Activated CD8-positive, alpha-beta memory T cell treated with anti-CD3 and anti-CD28 coated beads for 1 hour (primary cell): ENCODE measurements at places on chromosomes 16 and 17.

- DNase-seq, result no peak
Measured at GRCh38 chr17:4877089-4877488, 22.2 kb upstream of the C17orf107 start.

GRCh38 chr17:77872714-77873499 lies 85.6 kb upstream of the TNRC6C start:
- DNase-seq, result no peak

- DNase-seq, result no peak
Measured at GRCh38 chr16:74771656-74772315, 2.8 kb downstream of the FA2H start.

DNA sequence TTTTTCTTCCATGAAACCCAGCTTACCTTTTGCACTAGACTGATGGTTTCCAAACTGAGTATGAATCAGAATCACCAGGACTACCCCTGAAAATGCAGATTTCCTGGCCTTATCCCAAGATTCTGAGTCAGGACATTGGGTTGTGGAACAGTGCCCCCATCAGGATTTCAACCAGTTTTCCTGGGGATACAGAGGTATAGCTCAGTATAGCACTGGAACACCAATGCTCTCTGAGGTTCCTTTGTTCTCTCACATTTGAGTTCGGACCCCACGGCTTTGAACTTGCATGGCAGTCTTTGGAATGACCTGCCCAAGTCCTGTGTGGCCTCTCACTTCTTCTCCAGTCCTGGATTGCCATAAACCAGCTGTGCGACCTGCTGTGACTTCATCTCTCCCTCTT lies 12.8 kb upstream of the CCL8 start:
- no peak for DNase-seq

- no peak for DNase-seq
Measured at GRCh38 chr17:28738680-28739384, 5.0 kb upstream of the TRAF4 start.

DNA sequence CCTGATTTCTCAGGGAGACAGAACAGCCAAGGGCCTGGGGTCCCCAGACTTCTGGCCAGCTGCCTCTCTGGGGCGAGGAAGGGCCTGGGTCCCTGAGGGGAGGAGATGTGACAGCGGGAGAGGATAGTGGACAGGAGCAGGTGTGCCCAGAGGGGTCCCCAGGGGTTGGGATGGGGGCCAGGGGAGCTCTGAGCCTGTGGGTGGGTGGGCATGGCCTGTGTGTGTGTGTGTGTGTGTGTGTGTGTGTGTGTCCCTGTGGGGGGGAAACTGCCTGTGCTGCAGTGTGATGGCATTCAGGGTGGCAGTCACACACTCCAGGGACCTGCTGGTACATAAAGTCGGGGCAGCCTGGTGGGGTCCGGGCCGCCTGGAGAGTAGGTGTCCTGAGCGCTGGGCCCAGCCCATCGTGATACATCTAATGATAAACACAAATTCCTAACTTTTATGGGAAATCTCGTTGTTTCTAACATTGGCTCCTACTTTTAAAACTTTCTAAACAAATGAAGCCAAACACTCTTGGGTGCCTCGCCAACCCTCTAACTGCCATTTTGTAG lies 1.4 kb downstream of the ITGB4 start:
- no peak for DNase-seq

DNA sequence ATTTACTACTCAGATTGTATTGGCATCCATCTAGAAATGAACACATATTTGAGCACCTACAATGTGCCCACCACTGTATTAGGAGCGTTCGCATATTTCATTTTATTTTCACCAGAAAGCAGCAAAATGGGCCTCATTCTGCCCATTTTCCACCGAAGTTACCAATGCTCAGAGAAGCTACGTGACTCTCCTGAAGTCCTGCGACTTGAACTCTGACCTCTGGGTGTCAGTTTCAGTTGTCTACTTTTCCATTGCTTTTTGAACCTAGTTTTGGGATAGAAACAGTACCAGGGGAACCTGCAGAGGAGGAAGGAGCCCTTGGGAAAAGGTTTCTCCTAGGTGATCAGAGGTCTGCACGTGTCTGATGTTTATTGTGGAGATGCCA lies 139.1 kb upstream of the SDK2 start:
- DNase-seq, result no peak

- no peak for DNase-seq
Measured at GRCh38 chr16:75250089-75250808, 1.2 kb downstream of the BCAR1 start.

GRCh38 chr16:15714393-15715172 lies 64.5 kb downstream of the NDE1 start:
- DNase-seq, result no peak

DNA sequence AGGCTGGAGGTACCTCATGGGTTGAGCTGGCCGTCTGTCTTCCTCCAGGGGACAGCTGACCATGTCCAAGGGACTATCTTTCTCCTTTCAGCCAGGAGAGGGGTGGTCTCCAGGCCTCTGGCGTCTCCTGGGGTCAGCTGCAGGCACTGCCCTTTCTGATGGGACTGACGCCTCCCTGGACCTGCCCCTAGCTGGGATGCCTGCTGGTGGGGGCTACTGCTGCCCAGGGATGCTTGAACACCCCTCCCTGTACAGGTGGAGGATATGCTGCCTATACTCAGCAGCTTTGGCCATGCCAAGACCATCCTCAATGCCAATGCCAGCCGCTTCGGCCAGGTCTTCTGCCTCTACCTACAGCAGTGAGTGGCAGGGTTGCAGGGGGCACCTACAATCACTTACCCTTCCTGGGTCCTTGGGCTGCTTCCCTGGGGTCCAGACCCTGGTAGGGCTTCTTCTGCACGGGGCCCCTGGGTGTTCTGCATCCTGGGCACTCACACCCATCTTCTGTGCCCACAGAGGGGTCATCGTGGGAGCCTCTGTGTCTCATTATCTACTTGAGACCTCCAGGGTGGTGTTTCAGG lies 4.2 kb downstream of the MYO15B start:
- no peak for DNase-seq

- DNase-seq, result no peak
Measured at GRCh38 chr17:45908460-45908859, 14.1 kb downstream of the MAPT start.

GRCh38 chr17:82332669-82333278 lies 792 bp downstream of the SECTM1 start:
- no peak for DNase-seq

GRCh38 chr17:74132354-74132753 lies 71.1 kb upstream of the RPL38 start:
- no peak for DNase-seq

DNA sequence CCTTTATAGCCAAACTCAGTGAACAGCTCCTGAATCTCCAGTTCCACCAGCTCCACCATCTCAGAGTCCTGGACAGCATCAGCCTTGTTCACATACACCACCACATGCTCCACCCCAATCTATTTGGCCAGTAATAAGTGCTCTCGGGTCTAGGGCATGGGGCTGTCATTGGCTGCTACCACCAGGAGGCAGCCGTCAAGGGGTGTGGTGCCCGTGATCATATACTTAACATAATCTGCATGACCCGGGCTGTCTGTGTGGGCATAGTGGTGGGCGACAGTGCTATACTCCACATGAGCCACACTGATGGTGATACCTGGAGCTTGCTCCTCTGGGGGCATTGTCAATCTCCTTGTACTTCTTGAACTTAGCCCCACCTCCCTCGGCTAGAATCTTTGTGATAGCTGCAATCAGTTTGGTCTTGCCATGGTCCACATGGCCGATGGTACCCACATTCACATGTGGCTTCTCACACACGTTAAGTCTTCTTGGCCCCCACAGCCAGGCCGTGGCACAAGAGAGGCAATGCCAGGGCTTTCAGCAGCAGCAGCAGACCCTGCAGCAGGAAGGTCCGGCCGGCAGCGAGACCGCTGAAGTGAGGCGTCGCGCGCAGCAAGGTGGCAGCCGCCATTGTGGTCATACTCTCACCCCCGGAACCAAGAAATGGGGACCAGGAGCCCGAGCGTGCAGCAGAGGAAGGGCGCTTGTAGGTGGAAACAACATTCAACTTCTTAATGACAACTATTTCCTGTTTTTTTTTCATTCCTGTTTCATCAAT lies 210.3 kb upstream of the WSB1 start:
- DNase-seq, result no peak

DNA sequence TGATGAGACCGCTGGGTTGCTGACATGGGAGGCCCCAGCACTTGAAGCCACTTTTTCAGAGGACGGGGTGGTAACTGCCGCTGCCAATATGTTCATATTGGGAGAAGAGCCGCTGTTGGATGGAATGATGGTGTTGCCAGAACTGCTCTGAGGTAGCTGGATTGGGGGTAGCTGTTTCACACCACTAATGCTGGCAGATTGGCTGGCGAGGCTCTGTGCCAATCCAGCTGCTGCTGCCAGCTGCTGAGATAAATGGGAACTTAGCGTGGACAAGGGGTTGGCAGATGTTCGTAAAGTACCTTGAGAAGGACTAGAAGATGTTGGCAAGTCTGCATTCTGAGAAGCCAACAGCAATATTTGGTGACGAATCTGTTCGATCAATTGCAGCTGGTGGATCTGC lies 10.0 kb downstream of the SALL1 start:
- DNase-seq, result no peak

GRCh38 chr17:19805006-19805405 lies 56.9 kb upstream of the ALDH3A1 start:
- DNase-seq, result no peak

- peak; percentile 8 for DNase-seq
Measured at GRCh38 chr17:78474614-78475146, 96.2 kb downstream of the PGS1 start.

DNA sequence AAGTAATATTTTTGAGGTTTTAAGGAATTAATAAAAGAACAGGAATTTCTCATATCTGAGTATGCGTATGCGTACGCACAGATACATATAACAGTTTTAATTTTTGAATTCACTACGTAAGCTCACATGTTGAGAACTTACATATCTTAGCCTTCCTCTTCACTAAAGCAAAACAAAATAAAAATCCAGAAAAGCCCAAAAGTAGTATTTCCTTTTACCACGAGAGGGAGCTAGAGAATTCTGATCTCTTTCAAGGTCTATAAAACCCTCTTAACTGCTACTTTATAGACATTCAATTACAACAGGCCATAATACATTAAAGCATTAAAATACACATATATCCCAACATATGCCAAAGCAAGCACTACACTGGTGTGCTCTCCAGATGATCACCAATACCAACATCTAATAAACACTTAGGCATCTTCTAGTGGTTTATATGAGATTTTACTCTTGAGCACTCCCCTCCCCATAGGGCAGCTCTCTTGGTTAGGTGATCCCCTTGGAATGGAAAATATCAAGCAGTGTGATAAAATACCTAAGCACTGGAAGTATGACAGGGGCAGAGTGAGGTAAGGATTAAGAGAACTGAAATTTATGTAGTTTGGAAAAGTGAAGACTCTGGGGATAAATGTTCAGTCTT lies 94.0 kb downstream of the SKAP1 start:
- no peak for DNase-seq
